Esophagus squamous epithelium (tissue), 5 donors: ENCODE measurements at places on chromosomes 2 and 18.

GRCh38 chr2:109486711-109487535, 126.8 kb downstream of the SEPTIN10 start:
- no peak for DNase-seq

DNA sequence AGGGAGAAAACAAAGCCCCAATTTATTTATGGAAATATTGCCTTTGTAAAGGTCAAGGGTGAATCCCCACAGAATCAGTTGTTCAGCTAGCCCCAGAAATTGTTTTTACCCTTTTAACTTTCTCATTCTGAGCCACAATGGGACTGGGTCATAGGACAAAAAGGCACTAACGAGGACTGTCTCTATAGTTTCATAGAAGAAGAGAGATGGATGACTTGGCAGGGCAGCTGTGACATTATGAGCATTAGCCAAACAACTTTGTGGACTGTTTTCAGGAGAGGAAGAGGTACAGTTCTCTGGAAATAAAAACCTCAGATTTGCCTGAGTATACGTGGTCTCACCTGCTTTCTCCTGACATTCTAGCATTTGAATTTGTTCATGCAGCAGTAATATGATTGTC, 1155.8 kb upstream of the CHAC2 start:
- DNase-seq: no peak

- no peak for DNase-seq
Measured at GRCh38 chr18:76656925-76657827, 162.1 kb upstream of the ZNF516 start.

GRCh38 chr18:11733031-11733430, 44.0 kb downstream of the GNAL start:
- DNase-seq: no peak

DNA sequence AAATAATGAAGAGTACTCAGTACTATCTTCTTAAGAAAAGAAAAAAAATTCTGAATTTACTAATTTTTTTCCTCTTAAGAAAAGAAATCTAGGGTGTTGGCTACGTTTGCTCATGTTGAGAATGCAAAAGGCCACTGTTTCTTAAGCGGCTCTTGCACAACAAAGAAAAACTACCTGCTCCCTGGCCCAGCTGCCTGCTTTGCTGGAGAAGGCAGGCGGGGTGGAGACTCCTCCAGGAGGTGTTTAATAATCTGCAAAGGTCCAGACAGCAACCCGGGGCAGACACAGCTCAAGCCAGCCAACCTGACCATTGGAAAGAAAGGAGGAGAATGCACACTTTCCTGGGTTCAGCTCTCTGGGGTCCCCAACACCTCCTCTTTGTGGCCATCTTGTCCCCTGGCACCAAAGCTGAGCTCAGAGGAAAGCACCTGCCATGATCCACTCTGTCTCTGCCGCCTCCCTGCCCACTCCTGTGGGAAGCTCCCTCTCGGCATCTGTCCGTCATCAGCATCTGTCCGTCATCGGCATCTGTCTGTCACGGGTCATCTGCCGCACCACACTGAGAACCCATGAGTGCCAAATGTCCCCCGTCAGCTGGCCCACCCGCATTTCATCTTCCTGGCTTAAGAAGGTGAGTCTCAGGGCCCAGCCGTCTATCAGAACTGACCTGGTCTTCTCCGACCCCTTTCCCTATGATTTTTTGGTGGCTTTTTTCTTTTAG, 11.9 kb downstream of the ZNF516 start:
- no peak for DNase-seq

DNA sequence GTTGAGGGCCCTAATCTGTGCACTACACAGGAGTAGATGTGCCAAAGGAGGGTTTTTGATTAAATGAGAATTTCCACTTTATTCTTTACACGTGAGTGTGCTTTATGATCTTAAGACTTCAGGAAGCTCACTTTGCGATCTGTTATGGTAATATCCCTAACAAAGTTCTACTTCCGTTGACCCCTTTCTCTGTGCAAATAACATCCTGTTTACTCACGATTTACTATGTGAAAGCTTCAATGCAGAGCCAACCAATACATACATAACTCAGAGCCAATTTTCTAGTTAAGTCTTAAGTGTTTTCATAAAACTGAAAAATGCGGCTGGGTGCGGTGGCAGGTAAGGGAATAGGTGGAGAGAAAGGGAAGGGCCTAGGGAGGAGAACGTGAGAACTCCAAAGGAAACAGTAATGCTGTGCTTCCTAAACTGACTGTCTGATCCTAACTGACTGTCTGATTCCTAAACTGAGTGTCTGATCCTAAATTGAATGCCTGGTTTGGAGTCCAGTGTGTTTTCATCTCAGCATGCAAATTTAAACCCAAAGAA, 87.6 kb downstream of the PLCL1 start:
- no peak for DNase-seq

DNA sequence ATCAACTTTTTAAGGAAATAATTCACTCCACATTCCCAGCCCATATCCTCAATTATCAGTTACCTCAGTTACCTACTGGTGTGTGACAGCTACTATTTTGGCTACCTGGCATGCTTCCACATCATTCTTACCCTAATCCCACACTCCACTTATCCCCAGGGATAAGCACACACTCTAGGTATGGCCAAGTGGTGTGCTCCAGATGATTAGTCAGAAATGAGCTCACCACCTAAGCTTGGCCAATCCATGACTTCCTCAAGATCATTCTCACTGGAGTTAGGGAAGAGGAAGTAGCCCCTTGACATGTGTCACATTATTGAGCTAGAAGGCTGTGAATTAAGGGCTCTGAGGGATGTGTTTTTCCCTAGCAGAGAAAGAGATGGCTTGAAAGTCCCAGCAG, 20.9 kb upstream of the SMAD4 start:
- DNase-seq: no peak

GRCh38 chr18:31825772-31826171, 65.1 kb upstream of the SLC25A52 start:
- DNase-seq: no peak

GRCh38 chr18:43786893-43787292, 509.6 kb upstream of the SYT4 start:
- DNase-seq: no peak

- DNase-seq: no peak
Measured at GRCh38 chr2:200170221-200170620, 136.3 kb upstream of the SPATS2L start.

DNA sequence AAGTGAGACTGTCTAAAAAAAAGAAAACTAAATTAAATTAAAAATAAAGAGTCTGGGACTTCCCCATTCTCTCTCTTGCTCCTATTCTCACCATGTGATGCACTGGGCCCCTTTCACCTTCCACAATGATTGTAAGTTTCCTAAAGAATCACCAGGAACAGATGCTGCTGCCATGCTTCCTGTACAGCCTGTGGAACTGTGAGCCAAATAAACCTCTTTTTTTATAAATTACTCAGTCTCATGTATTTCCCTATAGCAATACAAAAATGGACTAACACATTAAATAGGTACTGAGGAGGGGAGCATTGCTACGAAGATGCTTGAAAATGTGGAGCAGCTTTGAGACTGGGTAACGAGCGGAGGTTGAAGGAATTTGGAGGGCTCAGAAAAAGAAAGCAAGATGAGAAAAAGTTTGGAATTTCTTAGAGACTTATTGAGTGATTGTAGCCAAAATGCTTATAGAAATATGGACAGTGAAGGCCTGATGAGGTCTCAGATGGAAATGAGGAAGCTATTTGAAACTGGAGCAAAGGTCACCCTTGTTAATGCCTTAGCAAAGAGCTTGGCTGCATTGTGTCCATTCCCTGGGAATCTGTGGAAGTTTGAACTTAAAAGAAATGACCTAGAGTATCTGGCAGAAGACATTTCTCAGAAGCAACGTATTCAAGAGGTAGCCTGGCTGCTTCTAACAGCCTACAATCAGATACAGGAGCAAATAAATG, 128.7 kb downstream of the EIPR1 start:
- DNase-seq: no peak

DNA sequence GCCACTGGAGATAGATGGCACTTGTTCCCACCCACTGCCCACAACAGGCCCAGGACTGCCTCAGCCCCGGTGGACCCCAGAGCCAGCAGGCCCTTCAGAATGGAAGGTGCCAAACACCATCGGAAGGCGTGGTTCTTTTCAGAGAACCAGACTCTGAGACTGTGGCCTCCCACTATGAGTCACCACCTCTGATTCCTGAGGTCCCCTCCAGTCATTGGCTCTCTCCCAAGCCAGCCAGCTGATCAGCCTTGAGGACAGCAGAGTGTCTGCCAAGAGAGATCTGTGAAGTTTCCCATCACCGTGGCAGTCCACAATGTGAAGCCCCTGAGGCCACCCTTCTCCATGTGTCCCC, 10.4 kb upstream of the MAP3K2 start:
- DNase-seq: no peak
